ENCODE measurements at places on chromosomes 5 and 9. TPM values are rescaled to one million over a fixed set of nuclear protein-coding genes. Genes with fewer than 3 reads are reported as not detected.

Gene GZMA
- 0.36 TPM for polyA plus RNA-seq

Gene GLRA1
- not detected for polyA plus RNA-seq

Gene BARX1
- not detected for polyA plus RNA-seq

Gene REEP2
- polyA plus RNA-seq = 28.2 TPM

Gene CER1
- not detected for polyA plus RNA-seq

Gene FRRS1L
- polyA plus RNA-seq = 0.76 TPM

Gene MACROH2A1
- polyA plus RNA-seq = 99.7 TPM

Gene WHRN
- 2.1 TPM for polyA plus RNA-seq

Gene AFF4
- 44.0 TPM for polyA plus RNA-seq

Gene BTNL9
- polyA plus RNA-seq = 29.1 TPM

Gene PRRT1B
- polyA plus RNA-seq = not detected

- no peak for DNase-seq
Measured at GRCh38 chr5:172411484-172412072, 42.7 kb downstream of the SH3PXD2B start.

- DNase-seq = no peak
Measured at GRCh38 chr5:108743319-108743718, 4.4 kb upstream of the FER start.

- DNase-seq = no peak
Measured at GRCh38 chr5:168995024-168995423, 305.9 kb downstream of the SLIT3 start.

- no peak for DNase-seq
Measured at GRCh38 chr9:27785714-27786100, 212.4 kb upstream of the C9orf72 start.

- DNase-seq = no peak
Measured at GRCh38 chr5:121979691-121980090, 17.9 kb downstream of the SRFBP1 start.

- DNase-seq = no peak
Measured at GRCh38 chr5:145768863-145769262, 66.3 kb downstream of the PRELID2 start.

DNA sequence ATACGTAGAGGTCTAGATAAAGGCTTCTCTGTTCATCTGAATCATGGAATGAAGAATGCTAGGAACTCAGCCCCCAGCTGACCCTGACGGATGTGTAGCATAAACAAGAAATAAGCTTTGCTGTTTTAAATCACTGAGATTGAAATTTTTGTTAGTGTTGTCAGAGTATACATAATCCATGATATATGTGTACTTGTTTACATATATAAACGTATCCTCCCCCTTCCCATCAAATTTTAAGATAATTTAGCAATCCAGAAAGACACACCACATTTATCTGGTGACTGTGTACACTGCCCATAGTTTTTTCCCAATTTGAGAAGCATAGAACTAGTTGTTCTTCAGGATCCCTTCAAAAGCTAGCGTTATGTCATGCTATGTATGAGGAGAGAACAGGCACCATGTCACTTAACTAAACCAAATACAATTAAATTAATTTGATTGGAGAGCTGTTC, 80.8 kb upstream of the OSMR start:
- no peak for DNase-seq

DNA sequence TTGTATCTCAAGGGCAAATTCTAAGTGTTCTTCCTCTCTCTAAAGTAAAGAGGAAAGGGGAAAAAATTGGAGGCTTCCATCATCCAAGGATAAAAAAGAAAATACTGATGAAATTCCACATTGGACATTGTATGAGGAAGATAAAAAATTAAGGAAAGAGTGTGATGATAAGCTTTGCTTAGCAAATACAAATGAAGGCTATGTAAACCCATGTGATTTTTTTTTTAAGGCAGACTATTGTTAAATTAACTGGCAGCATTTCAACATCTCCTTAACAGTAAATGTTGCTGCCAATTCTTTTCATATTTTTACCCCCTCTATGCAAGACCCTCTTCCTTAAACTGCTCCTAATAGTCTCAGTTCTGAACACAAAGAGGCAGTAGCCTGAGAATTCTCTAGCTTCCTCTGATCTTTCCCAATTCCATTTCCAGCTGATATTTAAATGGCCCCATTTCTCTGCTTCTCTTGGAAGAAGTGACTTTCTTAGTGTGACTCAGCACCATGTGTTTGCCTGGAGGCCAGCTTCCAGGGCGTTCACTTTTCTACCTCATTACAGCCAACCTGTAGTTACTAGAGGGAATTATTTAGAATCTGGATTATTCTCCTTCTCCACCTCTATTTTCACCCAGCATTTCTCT, 159.7 kb downstream of the TLE1 start:
- DNase-seq = no peak

DNA sequence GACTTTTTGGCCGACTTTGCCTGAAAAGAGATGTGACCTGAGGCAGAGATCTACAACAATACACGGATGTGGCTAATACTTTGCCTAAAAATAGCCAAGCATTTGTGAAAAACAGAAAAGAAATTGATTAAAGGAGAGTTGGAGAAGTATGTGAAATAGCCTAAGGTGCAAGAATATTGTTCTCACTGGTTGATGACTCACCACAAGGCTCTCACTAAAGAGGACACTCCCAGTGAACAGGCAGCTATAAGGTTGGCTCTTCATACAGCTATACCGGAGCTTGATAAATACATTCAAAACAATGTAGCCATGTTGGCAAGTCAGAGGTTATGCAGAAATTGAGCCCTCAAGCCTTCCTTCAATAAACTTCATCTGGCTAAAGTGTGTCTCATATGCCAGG, 317.2 kb upstream of the GRAMD2B start:
- no peak for DNase-seq

- no peak for DNase-seq
Measured at GRCh38 chr5:15620501-15620900, 120.5 kb downstream of the FBXL7 start.

DNA sequence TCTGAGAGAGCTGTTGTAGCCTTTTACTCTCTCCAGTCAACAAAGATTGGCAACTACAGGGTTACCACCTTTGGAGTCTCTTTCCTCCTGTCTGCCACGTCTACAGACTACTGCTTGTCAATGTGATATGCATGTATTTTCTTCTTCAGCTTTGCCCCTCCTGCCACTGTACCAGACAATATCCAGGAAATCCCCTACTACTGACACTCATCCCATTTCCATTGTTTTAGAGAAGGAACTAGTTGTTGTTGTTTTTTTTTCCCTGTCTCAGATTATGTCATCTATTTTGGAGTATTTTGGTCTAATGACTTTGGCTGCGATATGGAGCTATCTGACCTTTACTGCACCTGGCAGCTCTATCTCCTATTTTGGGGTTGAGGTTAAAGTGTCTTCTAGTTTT, 50.1 kb upstream of the MACIR start:
- DNase-seq = no peak

DNA sequence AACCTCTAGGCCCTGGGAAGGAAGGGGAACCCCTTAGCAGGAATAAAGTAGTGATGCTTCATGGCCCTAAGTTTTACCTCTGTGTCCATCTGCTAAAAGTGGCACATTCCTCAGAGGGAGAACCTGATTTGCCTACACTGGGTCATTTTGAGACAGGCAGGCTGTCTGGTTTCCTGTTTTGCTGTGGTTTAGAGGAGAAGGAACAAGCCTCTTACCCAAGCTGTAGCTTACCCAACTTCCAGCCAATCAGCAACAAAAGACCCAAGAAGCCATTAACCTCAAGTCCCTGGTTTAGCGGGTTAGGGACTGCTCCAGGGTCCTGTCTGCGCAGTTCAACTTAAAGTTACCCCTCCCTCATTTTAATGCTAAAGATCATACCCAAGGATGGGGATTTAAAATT, 411.0 kb downstream of the MAT2B start:
- no peak for DNase-seq

- DNase-seq = peak; percentile 4
Measured at GRCh38 chr5:35672995-35673394, 55.3 kb downstream of the SPEF2 start.

GRCh38 chr9:97695995-97696802, 941 bp downstream of the XPA start:
- DNase-seq = no peak

- no peak for DNase-seq
Measured at GRCh38 chr5:463301-463700, 20.3 kb downstream of the EXOC3 start.

DNA sequence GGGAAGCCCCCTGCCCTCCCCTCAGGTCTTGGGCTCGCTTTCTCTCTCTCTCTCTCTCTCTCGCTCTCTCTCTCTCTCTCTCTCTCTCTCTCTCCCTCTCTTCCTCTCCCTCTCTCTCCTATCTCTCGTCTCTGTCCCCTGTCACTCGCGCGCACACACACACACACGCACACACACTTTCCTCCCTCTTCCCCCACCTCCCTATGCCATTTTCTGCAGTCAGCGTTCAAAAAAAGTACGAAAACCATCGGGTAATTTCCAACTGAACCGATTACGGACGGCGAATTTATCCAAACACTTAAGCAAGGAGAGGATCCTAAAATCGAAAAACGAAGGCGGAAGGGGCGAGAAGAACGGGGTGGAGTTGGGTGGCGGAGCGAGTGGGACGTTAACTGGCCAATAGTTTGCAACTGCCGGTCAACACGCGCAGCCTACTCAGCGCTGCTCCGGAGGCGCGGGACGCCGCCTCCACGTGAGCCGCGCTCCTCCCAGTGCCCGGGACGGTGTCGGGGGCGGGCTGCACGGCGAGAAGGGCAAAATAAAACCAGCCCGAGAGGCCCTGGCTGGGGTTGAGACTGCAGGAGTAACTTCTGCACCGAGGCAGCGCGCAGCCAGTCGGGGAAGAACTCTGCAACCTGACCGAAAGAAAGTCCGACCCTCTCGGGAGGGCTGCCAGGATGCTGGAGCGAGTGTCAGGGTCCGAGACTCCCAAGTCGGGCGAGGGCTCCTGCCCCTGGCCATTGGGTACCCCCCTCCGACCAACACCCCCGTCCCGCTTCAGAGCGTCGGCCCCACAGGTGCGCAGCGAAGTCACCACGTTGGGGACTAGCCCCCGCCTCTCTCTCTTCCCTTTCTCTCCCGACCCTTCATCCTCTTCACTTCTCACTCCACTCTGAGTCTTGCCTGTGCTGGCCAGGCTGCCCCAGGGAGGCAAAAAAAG, 24.9 kb upstream of the ELAVL2 start:
- peak; percentile 76 for DNase-seq

GRCh38 chr9:112887381-112887780, 3.3 kb downstream of the SLC46A2 start:
- DNase-seq = no peak

DNA sequence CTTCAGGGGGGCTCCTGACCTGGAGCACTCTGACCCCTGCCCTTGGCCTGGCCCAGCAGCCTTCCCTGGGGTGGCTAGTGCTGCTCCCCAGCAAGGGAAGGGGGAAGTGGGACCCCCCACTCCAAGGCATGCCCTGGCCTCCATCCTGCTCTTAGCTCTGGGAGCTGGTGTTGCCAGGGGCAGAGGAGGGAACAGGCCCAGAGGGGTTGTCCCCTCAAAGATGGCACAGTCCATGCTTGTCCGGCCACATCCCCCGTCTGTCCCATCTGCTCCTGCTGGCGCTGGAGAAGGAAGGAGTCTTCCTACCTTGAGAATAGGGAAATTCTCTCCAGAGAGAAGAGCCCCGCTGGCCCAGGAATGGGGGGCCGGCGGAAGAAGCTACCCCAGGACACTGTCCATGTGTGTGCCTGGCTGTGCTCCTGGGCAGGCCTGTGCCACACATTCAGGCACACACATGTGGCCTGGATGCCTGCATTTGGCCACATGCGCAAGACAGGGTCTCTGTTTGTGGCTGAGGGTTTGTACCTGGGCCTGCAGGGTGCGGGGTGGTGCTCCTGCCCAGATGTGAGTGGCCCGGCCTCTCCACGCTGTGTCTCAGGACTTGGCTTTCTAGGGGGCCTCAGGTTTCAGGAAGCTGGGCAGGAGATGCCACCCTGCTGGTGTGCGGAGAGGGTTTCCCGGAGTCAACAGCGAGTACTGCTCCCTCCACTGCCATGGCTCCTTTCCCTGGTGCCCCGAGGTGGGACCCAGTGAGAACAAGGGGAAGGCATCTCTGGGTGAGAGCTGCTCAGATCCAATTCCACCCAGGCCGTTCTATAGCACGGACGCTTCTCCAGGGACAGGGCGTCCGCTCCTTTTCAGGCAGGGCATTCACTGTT, 247.1 kb downstream of the PBX3 start:
- DNase-seq = no peak

GRCh38 chr5:95728494-95729114, 2.5 kb upstream of the RHOBTB3 start:
- DNase-seq = no peak

- DNase-seq = no peak
Measured at GRCh38 chr5:73998489-73998888, 372.5 kb downstream of the ARHGEF28 start.

DNA sequence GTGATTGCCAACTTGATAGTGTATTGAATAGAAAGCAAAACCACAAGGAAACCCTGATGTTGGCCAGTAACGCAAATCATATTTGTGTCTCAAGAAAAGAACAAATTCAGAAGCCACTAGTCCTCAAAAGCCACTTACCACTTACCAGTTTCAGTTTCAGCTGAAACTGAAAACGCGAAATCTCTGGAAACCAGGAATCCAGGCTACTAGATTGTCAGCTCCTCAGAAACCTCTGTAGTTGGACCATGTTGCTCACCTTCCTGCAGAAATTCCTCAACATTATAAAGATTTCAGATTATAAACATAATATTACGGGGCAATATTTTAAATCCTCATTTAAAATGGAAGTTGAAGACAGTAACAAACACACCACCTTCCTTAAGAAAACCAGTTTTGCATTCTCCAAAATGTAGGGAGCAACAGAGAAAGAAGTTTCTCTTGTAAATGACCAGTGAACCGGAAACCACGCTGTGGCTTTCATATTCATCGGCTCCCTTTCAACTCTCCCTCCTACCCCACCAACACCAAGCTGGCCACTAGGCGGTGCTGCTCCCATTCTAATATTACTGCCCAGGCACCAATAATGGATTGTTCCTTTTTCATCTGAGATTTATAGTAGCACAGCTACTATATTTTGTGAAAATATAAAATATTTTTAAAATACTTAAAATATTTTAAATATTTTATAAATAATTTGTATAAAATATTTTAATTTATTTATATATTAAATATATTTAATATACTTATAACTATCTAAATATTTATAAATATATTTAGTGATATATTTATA, 8.7 kb upstream of the TMED7 start:
- peak; percentile 89 for DNase-seq

- no peak for DNase-seq
Measured at GRCh38 chr5:36382890-36383289, 81.2 kb upstream of the RANBP3L start.

DNA sequence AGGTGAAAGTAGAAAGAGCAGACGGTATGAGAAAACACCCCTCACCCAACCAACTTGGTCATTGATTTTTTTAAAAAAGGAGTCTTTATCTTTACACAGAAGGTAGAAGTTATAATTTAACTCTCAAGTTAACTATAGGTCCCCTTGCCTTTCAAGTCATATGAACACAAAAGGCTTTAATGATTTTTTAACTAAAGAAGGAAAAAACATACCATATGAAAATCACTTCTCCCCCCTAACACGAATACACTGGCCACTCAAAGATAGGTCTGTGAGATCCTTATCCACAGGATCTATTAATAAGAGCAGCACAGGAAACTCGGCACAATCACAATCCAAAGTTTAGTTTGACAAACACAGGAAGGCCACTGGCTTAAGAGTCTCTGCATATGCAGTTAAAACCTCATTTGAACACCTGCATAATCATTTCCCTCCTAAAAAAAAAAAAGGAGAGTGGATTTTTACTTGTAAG, 138.0 kb downstream of the ENC1 start:
- DNase-seq = no peak
